ENCODE measurements at places on chromosomes 1 and 21.

DNA sequence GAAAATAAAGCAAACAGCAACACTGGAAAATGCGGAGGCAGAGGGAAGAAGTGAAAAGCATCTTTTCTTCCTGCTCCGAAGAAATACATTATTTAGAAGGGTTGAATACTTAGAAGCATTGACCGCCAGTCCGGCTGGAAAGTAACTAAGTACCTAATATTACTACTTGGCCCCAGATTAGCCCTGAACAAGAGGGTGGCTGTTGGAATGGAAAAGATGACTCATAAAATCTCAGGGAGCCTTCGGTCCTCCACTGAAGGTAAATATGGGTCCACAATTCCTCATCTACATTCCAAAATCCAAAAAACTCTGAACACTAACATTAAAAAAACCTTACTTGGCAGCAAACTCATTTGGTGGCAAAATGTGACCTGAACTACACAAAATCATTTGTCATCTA, 40.1 kb downstream of the BCAR3 start:
- no peak for DNase-seq

GRCh38 chr1:150017206-150017750, 6.8 kb upstream of the OTUD7B start:
- no peak for DNase-seq

- no peak for DNase-seq
These were observed 4.5 kb upstream of the FAM177B start for GRCh38 chr1:222732216-222733159.

DNA sequence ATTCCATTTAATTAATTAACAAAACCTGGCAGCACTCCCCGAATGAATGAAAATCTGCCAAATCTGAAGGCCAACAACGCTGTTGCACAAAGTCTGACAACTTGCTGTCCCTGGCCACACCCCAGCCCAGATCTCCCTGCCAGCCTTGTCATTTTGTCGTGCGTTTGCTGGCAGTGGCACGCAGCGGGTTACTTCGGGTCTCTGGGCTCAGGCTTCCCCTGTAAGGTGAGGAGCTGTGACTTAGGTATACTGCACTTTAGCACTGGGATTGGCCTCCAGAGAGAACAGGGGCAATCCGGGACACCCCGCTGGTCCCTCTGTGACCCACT, 34.3 kb upstream of the SIM2 start:
- DNase-seq = no peak

GRCh38 chr21:38037416-38037815, 121.2 kb upstream of the KCNJ6 start:
- DNase-seq = peak; percentile 11

GRCh38 chr1:5818755-5819154, 173.5 kb downstream of the NPHP4 start:
- no peak for DNase-seq

DNA sequence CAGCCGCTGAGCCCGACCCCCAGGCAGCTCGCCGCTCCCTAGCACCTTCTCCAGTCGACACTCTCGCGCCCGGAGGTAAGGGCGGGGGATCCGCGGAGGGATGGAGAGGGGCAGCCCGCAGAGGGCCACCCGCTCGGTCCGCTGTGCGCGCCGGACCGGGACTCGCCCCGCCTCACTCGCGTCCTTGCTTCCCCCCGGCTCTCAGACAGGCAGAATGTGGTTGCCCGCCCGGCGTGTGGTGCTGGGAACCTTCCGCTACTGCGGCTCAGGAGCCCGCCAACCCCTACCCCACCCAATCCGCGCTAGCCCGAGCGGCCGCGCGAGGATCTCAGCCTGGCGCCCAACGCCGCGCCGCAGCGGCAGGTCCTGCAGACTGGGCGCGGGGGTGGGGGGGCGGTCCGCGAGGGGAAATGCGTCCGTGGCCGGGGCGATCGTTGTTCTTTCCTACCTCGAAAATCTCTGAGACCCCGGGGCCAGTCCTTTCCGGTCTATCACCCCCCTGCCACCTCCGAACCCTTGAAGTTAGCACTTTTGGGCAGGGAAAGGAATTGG, 404 bp downstream of the LRRC8C start:
- no peak for DNase-seq

GRCh38 chr1:89125240-89125912, 538 bp downstream of the GBP2 start:
- DNase-seq = no peak

DNA sequence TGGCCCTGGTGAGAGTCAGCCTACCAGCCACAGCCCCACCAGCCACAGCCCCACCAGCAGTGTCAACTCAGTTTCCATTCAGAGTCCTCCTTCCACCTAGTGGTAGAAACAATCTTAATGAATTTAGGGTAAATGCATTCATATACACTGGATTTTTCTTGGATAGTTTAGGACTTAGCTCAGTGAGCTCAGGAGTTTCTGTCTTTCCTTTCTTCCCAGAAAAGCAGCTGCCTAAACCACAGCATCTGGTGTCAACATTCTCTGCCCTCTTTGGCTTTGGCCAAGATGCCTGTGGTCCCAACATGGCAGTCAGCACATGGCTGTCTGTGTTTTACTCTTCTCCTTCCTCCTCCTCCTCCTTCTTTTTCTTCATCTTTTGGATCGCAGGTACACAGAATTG, 94.0 kb downstream of the CLIC6 start:
- peak; percentile 53 for DNase-seq

DNA sequence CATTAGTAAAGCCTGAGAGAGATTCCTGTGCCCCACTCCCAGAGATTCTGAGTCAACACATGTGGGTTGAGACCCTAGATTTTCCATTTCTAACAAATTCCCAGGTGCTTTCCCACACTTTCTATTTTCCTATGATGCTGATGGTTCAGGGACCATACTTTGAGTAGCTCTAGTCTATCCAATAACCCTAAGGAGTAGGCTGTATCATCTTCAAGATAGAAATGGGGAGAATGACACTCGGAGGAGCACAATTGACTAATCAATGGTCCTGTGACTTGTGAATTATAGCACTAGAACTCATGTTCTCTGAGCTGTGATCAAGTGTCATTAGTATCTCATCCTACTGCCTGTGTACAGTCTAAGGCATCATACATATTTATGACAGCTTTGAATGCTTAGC, 232.9 kb upstream of the B3GALT2 start:
- no peak for DNase-seq

DNA sequence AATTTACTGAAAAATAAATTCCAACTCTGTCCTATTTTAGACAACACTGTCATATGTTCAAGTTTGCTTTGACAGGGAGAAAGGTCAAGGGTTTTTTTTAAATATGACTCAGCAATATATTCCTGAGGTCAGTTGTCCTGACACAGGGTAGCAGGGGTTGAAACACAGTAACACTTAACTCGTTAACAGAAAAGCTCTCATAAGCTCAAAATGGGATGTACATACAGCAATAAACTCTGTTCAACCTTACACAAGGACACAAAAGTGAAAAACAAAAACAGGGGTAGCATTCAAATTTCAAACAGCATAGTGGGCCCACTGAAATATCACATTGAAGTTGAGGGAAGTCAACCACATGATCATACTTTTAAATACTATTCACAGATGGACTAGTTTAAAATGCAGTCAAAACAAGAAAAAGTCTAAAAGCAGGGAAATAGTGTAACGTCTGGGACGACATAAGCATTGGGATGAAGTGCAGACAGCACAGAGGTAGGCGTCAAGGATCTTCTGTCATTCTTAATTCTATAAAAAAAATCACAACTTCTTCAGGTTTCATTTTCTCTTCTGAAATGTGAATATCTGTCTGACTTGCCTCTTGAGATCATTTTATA, 89.9 kb downstream of the SLC44A5 start:
- no peak for DNase-seq

DNA sequence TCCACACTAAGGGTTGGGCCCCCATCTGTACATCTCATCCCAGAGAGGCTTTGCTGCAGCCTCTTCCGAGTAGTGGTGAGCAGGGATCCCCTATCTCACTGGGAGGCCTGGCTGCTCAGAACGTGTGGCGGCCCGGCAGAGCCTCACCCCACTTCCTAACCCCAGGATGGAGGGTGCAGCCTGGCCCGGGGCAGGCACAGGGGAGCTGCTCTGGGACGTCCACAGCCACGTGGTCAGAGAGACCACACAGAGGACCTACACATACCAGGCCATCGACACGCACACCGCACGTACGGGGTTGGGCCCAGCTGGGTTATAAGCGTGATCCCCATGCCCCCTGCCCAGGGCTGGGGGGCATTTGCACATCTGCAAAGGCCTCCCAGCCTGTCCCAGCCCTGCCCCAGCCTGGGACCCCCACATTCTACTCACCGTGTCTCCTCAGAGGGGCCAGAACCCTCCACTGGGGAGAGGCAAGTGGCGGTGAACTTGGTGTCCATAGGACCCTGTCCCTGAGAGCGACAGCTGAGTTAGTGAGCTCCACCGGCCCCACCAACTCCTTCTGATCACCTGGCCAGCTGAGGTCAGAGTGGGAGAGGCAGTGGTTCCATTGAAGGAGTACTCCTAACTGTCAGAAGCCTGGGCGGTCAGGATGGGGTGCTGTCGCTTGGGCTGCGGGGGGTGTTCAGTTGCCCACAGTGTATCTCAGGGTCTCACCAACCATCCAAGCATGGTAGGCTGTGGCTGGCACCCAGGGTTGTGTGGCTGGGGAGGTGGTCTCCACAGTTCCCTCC, 41.2 kb downstream of the TRIM11 start:
- DNase-seq = no peak

- no peak for DNase-seq
These were observed 4.8 kb upstream of the GNB1 start for GRCh38 chr1:1895456-1896336.

GRCh38 chr1:8397511-8397910, 79.6 kb downstream of the SLC45A1 start:
- no peak for DNase-seq

GRCh38 chr1:246039584-246039983, 467.5 kb downstream of the SMYD3 start:
- DNase-seq = no peak

GRCh38 chr21:15080526-15080925, 15.7 kb upstream of the NRIP1 start:
- no peak for DNase-seq

- DNase-seq = no peak
These were observed 50.0 kb upstream of the ZNF648 start for GRCh38 chr1:182111496-182111895.

- no peak for DNase-seq
These were observed 34.7 kb upstream of the TMEM125 start for GRCh38 chr1:43235040-43235439.

DNA sequence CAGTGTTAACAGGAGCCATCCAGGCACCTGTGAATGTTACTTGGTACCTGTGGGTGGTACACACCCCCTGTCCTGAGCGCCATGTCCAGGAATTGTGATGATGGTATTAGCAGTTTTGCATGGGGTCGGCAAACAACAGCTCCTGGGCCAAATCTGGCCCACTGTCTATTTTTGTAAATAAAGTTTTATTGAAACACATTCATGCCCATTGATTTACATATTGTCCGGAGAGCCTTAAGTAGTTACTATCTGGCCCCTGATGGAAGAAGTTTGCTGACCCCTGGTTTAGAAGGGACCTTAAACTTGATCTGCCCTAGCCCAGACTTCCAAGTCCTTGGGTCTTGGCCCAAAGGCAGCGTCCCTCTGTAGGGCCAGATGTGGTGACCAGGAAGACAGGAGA, 58.3 kb downstream of the SPSB1 start:
- DNase-seq = no peak

GRCh38 chr21:45427331-45428271, 22.6 kb downstream of the COL18A1 start:
- DNase-seq = peak; percentile 85

DNA sequence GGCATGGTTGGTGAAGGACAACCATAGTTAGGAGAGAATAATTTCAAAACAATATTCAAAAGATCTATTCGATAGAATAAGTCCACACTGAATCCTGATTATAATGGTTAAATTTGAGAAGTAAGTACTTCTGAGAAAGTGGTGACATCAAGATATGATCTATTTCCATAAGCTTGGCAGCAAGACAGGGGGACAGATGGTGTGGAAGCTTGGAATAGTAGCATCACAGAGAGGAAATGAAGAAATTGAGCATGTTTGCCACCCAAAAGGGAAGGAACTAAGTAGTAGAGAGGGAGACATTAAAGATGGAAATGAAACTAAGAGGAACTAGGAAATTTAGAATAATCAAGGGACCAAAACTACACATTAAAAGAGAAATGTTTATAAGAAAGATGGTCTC, 94.5 kb downstream of the OLFM3 start:
- no peak for DNase-seq

- no peak for DNase-seq
These were observed 299.2 kb downstream of the PBX1 start for GRCh38 chr1:164858096-164858632.

- DNase-seq = no peak
These were observed 24.9 kb downstream of the TSNAX start for GRCh38 chr1:231553320-231553719.

DNA sequence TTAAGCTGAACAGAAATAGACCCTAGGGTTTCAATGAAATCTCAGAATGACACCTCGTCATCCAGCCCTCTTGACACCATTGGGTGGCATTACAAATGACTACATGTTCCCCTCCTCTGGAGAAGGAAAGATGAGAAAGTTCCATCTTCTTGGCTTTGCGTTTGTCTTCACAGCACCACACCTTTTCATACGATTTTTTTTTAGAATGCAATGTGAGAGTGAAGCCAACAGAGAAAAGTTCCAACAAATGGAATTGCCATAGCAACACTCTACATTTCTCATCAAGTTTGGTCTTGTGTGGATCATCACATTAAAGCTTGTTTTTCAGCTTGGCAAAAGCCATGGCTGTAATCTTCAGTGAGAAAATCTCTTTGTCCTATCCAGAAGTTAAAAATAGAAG, 183.4 kb upstream of the SNX7 start:
- no peak for DNase-seq

- no peak for DNase-seq
These were observed 271.3 kb upstream of the B3GALT2 start for GRCh38 chr1:193457676-193458075.

DNA sequence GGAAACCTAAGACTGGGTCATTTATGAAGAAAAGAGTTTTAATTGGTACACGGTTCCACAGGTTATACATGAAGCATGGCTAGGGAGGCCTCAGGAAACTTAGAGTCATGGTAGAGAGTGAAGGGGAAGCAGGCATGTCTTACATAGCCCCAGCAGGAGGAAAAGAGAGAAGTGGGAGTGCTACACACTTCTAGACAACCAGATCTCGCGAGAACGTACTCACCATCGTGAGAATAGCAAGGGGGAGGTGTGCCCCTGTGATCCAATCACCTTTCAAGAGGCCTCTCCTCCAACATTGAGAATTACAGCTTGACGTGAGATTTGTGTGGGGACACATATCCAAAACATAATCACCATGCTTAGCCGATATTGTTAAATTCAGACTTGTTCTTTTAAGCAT, 62.8 kb downstream of the DYRK1A start:
- no peak for DNase-seq

GRCh38 chr1:154807048-154807591, 63.0 kb downstream of the KCNN3 start:
- DNase-seq = no peak
